Stimulated activated CD4-positive, alpha-beta T cell treated with anti-CD3 and anti-CD28 coated beads, Interleukin-1b, Interleukin-23, amount 100 ng/mL, for 1 hour (primary cell): ENCODE measurements at places on chromosomes 16 and 17.

DNA sequence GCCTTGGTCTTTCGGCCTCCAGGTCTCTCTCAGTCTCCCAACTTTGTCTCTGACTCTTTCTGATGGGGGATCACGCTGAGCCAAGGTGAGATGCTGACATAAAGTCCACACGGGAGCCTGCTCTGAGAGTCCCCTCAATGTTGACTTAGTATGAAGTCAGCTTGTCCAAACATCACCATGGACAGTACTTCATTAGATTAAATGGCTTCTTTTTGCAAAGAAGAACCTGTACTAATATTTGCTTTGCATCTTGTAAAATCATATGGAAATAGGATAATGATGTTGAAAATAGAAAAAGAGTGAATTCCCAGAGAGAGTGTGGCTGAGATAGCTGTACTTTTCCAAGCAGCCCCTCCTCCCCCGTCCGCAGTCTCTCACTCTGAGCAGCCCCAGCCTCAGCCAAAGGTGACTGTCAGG lies 56.7 kb upstream of the SIAH1 start:
- no peak for DNase-seq

DNA sequence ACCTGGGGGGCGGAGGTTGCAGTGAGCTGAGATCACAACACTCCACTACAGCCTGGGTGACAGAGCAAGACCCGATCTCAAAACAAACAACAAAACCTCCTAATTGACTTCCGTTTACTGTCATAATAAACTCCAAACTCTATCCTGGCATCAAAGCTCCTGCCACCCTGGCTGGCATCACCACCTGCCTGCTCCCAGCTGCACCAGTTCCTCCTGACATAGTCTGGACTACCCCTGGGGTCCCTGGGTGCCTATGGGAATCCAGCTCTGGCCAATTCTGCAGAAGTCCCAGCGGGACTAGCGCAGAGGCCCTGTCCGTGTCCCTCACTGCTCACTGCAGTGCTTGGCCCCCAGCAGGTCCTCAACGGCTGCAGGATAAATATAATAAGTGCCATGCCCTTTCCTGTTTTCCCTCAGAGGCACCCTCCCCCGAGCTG lies 723 bp downstream of the NTHL1 start:
- no peak for DNase-seq

- no peak for DNase-seq
Measured at GRCh38 chr17:39845052-39845846, 18.9 kb downstream of the IKZF3 start.

GRCh38 chr16:3112058-3112880 lies at the start of gene ZNF205:
Gene ZNF205 (plus strand): TSS chr16:3112586. CDS start chr16:3113431, 845 bp downstream.
- no peak for DNase-seq

GRCh38 chr17:27743281-27743885 lies 56.9 kb downstream of the NOS2 start:
- DNase-seq: no peak

GRCh38 chr16:69105501-69106361 lies at the start of gene HAS3:
Gene HAS3 (plus strand): TSS chr16:69105653. CDS start chr16:69109396, 3,743 bp downstream.
- no peak for DNase-seq

- no peak for DNase-seq
Measured at GRCh38 chr16:77434022-77434529, 758 bp downstream of the ADAMTS18 start.
